Pulmonary artery endothelial cell (primary cell): ENCODE measurements at places on chromosomes 1 and 21. TPM values are rescaled to one million over a fixed set of nuclear protein-coding genes. Genes with fewer than 3 reads are reported as not detected.

The SEMA6C gene
- total RNA-seq = 5.3 and 19.5 TPM in 2 replicates

The PIK3R3 gene
- 10.7 and 11.4 TPM in 2 replicates for total RNA-seq

The ADAMTSL4 gene
- 0.20 and 0.46 TPM in 2 replicates for total RNA-seq

The OPRD1 gene
- total RNA-seq = not detected in 2 replicates

The KCNQ4 gene
- 0.04 TPM in 1 of 2 replicates, not detected in the other for total RNA-seq

The SZT2 gene
- total RNA-seq = 15.1 and 22.0 TPM in 2 replicates

The DHX9 gene
- total RNA-seq = 190 and 272 TPM in 2 replicates

The SLFNL1 gene
- 0.20 and 0.28 TPM in 2 replicates for total RNA-seq

The GJA4 gene
- 17.6 and 29.6 TPM in 2 replicates for total RNA-seq

The RIIAD1 gene
- not detected in 2 replicates for total RNA-seq

The PADI2 gene
- not detected in 2 replicates for total RNA-seq

The DNMT3L gene
- not detected in 2 replicates for total RNA-seq

The ESRRG gene
- not detected in 2 replicates for total RNA-seq

The POFUT2 gene
- total RNA-seq = 21.5 and 25.5 TPM in 2 replicates

The FAM72A gene
- 3.8 and 11.9 TPM in 2 replicates for total RNA-seq

The SHISAL2A gene
- total RNA-seq = not detected in 2 replicates

The OR2T8 gene
- not detected in 2 replicates for total RNA-seq

The DAP3 gene
- total RNA-seq = 56.5 and 58.7 TPM in 2 replicates

The OR10T2 gene
- total RNA-seq = not detected in 2 replicates

The SPRR5 gene
- not detected in 2 replicates for total RNA-seq
